Fibroblast of gingiva (primary cell): ENCODE measurements at places on chromosomes 1 and 21.

GRCh38 chr1:168396508-168396907 lies 115.8 kb downstream of the TBX19 start:
- DNase-seq: no peak

DNA sequence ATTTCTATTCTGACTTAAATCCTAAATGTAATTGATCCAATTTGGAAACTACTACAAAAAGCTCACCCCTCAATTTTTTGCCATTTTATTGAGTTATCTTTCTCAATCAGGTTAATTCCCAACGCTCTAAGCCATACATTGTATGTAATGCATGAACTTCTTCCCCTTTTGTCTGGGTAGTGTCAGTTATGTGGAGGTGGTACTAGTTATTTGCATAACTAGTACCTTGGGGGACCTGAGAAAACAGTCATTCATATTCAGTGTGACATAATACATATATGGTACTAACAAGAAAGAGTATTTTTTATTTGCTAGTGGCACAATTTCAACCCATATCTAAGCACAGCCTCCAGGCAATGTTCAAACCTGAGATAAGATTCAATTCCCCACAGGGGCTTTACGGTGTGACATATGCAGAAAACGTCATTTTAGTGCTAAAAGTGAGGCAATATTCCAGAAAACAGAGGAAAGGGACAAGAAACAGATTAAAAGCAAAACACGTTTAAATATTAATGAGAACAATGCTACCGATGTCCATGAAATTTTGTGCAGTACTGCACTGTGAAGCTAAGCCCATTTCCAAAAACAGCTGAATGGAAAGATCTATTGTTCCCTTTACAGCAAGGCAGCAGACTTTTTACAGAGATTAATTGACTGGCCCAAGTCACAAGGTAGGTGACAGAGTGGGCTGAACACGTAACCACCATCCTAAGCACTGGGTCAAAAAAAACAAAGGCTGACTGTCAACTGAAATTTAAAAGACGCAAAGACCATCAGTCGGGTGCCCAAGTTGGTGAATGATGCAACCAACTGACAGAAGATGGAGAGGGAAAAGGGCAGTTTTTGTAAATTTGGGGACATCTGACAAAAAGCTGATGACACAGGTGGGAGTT lies 1.4 kb downstream of the HLCS start:
- DNase-seq: no peak

GRCh38 chr1:150162862-150163706 lies 13.4 kb downstream of the PLEKHO1 start:
- peak; percentile 99 for DNase-seq

- no peak for DNase-seq
Measured at GRCh38 chr1:201126832-201127754, at the start of gene ASCL5. ASCL5 (minus strand) TSS chr1:201127184; CDS start chr1:201115372, 11,812 bp downstream.

DNA sequence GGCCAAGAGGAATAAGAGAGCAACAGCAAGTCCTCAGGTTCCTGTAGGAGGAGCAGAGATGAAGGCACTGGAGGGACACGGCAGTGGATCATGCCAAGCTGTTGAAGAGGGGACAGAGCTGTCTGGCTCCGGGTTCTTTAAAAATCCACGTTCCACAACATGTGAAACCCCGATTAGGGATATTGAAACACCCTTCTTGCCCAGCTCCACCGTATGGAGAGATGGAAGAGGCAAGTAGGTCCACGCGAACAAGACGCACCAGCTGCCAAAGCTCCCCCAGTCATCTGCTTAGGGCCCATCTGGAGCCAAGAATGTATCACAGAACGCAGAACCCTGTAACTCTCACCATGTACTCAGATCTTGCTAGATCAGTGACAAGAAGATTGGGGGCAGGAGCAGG lies 3.9 kb downstream of the C1orf198 start:
- DNase-seq: no peak

GRCh38 chr1:207034998-207035397 lies 2.4 kb upstream of the C1orf116 start:
- DNase-seq: no peak

- DNase-seq: peak; percentile 98
Measured at GRCh38 chr1:110380672-110381283, 10.0 kb downstream of the SLC16A4 start.

DNA sequence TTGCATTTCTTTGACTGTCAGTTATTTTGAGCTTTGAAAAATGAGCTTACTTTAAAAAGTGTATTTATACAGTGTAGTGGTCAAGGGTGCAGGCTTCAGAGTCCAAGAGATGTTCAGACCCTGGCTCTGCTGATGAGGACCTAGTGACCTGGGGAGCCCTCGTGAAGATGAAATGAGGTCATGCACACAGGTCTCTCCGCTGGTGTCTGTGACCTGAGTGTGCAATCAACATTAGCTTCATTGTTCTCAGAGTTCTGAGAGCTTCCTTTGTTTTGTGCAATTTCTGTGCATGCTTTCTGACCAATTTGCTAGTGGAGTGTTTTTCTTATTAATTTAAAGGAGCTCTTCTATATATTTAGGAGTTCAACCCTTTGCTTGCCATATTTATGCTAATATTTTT lies 71.3 kb downstream of the RIPK4 start:
- DNase-seq: no peak

- DNase-seq: no peak
Measured at GRCh38 chr1:4306559-4307467, 347.6 kb upstream of the AJAP1 start.

GRCh38 chr1:226722901-226723656 lies 16.0 kb downstream of the ITPKB start:
- no peak for DNase-seq

- no peak for DNase-seq
Measured at GRCh38 chr1:60059468-60059867, 14.1 kb downstream of the C1orf87 start.

DNA sequence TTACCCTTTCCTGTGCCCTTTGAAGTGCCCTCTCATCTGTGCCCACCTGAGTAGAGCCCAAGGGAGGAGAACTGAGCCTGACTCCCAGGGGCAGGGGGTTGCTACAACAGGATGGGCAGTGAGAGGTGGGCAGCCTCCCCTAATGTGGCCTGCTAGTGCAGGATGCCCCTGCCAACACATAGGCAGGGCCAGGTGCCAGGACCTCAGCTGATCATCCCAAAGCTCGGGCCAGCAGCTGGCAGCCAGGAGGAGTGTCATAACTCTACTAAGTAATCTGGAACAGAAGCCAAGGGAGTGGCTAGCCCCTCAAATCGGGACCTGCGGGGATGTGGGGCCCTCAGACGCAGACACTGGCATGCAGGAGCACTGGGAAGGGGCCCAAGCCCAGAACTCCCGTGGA lies 208.8 kb upstream of the RAB4A start:
- no peak for DNase-seq

DNA sequence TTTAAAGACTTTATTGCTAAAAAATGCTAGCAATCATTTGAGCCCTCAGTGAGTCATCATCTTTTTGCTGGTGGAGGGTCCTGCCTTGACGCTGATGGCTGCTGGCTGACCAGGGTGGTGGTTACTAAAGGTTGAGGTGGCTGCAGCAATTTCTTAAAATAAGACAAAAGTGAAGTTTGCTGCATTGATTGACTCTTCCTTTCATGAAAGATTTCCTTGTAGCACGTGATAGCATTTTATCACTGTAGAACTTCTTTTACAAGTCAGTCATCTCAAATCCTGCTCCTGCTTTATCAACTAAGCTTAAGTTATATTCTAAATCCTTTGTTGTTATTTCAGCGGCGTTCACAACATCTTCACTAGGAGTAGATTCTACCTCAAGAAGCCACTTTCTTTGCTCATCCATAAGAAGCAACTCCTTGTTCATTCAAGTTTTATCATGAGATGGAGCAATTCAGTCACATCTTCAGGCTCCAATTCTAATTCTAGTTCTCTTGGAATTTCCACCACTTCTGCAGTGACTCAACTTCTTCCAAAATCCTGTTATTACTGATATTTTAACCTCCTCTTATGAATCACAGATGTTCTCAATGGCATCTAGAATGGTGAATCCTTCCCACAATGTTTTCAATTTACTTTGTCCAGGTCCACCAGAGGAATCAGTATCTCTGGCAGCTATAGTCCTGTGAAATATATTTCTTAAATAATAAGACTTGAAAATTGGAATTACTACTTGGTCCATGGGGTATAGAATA lies 17.6 kb upstream of the RGS1 start:
- peak; percentile 30 for DNase-seq

DNA sequence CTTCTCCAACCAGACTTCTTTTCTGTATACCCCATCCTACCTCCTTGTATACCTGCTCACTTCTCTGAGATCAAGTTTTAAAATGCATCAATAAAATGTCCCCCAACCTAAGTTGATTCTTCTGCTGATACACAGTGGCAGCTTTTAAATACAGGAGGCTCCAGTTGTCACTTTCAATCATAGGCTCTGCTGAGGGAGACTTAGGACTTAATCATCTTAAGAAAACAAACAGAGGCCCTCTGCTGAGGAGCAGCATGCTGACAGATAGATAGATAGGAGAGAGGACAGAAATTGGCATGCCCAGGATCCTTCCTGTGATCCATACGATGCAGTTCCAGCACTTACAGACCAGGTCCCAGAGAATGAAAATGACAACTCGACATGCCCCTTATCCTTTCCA lies 311.0 kb upstream of the PROX1 start:
- no peak for DNase-seq

- DNase-seq: no peak
Measured at GRCh38 chr1:18486195-18486594, 5.5 kb downstream of the KLHDC7A start.

GRCh38 chr1:21868482-21868881 lies 56.4 kb downstream of the LDLRAD2 start:
- no peak for DNase-seq

DNA sequence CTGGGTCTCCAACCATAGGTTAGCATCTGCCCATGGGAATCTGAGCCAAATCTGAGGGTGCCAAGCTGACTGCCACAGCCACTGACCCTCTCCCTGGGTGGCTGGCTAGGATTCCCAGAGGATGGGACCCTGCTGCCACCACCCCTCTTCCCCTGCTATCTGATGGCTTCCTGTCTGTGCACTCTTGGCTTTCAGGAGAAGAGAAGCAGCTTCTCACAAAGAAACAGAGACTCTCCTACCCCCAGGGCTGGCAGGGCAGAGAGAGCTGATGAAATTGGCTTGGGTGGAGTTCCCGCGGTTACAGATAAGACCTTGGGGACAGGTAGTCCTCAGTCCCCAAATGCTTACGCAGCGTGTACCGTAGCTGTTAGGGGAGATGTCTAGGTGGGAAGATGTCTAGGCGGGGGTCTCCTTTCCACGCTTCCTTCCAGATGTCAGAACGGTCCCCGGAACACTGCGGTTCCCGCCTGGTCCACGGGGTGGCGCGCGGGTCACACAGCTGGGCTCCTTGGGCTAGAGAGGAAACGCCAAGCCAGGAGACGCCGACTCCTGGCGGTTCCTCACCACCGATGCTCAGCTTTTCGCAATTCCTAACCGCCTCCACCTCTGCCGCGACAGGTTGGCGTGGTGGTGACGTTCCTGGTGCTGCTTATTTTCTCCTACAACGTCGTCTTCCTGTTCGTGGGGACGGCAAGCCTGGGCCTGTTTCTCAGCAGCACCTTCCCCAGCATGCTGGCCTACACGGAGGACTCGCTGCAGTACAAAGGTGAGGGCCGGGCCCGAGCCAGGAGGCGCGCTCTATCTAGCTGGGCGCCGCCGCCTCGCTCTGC lies 40.1 kb downstream of the ELK4 start:
- DNase-seq: peak; percentile 56

DNA sequence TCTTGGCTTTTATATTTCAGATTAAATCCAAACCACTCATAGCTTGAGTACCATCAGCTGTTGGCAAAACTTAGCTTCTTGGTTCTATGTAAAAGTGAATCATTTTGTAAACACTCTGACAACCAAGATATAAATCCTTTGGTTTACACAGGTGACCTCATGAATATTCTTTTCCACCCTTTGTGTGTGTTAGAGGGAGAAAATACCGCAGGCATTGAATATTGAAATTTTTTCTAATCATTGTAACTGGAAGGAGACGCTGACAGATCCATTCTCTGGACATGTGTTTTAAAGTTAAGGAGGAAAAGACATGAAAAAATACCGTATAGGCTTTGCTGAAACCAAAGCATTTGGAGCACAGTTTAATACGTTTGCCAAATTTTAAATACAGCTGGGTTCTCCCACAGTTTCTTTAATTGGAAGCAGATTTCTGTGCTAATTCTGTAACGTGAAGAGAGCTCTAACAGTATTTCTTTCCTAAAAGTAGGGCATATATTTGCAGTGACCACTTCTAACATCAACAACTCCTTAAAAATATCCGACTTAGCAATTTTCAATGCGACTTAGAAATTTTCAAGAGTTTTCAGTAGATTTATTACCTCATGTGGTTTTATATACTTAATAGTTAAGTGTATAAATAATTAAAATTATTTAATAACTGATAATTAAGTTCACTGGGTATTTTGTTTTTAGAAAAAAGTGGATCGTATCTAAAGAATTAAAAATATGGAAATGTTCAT lies 388.2 kb downstream of the USP25 start:
- DNase-seq: peak; percentile 82

DNA sequence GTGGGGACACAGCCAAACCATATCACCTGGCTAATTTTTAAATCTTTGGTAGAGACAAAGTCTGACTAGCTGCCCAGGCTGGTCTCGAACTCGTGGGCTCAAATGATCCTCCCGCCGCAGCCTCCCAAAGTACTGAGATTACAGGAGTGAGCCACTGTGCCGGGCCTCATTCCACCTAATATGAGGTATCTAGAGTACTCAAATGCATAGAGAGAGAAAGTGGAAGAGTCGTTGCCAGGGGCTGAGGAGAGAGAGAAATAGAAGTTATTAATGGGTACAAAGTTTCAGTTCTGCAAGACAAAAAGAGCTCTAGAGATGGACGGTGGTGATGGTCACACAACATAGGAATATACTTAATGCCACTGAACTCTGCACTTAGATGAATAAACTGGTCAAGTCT lies 119.6 kb downstream of the TOMM20 start:
- no peak for DNase-seq

DNA sequence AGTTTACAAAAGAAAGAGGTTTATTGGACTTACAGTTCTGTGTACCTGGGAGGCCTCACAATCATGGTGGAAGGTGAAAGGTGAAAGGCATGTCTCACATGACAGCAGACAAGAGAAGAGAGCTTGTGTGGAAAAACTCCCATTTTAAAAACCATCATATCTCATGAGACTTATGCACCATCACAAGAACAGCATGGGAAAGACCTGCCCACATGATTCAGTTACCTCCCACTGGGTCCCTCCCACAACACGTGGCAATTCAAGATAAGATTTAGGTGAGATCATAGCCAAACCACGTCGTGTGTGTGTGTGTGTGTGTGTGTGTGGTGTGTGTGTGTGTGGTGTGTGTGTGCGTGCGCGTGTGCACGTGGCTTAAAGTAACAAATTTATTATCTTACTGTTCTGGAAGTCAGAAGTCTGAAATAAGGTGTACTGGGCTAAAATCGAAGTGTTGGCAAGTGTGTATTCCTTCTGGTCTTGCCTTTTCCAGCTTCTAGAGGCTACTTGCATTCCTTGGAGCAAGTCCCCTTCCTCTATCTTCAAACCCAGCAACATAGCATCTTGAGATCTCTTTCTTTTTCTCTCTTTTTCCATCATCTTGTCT lies 48.1 kb upstream of the MPC2 start:
- no peak for DNase-seq
